CD4-positive, alpha-beta T cell treated with Interleukin-6 at 100 ng/mL for 8 hours (primary cell): ENCODE measurements at places on chromosomes 13 and 19.

DNA sequence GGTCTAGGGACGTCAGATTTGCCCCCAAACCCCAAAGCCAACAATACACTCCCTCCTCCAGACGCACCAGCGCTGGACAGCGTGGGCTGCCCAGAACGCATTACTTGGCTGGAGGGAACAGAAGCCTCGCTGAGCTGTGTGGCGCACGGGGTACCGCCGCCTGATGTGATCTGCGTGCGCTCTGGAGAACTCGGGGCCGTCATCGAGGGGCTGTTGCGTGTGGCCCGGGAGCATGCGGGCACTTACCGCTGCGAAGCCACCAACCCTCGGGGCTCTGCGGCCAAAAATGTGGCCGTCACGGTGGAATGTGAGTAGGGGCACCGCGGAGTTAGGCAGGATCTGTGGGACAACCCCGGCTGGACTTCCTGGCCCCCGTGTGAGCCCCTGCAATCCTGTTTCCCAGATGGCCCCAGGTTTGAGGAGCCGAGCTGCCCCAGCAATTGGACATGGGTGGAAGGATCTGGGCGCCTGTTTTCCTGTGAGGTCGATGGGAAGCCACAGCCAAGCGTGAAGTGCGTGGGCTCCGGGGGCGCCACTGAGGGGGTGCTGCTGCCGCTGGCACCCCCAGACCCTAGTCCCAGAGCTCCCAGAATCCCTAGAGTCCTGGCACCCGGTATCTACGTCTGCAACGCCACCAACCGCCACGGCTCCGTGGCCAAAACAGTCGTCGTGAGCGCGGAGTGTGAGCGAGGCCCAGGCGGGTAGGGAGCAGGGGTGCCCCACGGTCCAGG is 4.0 kb downstream of the ICAM5 start:
- no peak for DNase-seq

DNA sequence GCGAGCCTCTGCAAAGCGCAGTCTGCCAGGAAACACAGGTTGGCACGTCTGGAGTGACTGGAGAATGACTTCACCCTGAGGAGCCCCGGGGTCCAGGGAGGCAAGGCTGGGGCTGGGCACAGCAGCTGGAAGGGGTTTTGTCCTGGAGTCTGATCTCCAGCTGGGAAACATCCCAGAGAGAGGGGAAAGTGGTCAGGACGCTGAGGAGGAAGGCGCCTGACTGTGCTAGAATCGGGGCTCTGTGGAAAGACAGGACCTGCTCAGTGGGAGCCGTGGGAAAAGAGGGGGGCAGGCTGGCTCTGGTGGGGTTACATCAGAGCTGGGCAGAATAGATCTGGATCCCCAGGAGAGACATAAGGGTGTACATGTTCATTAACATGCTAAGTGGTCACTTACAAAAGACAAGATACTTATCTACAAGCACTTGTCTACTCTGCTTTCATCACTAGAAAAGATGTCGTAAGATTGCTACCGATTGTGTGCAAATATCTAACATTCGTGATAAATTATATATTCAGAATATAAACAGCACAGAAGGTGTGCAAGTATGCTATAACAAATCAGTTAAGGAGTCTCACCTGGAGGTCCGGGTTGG is 106.6 kb downstream of the COL4A1 start:
- DNase-seq = no peak

GRCh38 chr19:42420055-42420544 is 7.1 kb downstream of the LIPE start:
- DNase-seq = peak; percentile 80

DNA sequence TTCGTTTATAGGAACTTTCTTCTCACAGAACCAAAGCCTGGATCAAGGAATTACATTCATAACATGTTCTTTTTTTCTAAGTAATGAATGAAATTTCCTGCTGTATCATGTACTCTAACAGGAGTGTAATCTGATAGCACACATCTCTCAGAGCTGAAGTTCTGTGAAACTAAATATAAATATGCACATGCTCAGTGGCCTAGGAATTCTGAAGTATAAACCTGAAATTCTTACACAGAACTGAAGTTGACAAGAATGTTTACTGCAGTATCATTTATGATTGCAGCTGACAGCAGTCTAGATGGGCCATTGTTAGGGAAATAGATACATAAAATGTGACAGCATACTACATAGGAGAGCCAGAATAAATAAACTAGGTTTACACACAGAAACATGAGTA is 54.5 kb downstream of the USP12 start:
- DNase-seq = no peak

- no peak for DNase-seq
Observed at GRCh38 chr13:79626924-79627323, 146.0 kb downstream of the NDFIP2 start.

- DNase-seq = peak; percentile 91
Observed at GRCh38 chr13:40187324-40187795, 479.1 kb downstream of the FOXO1 start.

DNA sequence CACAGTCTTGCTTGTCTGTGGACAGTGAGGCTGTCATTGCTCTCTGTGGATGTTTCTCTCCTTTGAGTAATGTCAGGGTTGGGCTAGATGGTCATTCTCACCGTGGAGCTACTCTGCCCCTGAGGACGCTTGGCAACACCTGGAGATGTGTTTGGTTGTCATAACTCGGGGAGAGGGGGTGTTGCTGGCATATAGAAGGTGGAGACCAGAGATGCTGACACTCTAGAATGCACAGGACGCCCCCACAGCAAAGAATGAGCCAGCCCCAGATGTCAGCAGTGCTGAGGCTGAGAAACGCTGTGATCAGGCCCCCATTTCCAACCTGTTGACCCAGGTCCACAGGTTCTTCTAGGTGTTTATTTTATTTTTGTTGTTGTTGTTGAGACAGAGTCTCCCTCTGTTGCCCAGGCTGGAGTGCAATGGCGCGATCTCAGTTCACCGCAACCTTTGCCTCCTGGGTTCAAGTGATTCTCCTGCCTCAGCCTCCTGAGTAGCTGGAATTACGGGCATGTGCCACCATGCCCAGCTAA is 4.6 kb downstream of the CCDC124 start:
- no peak for DNase-seq

GRCh38 chr19:40740747-40741146 is 9.5 kb downstream of the ACTMAP start:
- no peak for DNase-seq

GRCh38 chr13:110240943-110241342 is 66.0 kb downstream of the COL4A1 start:
- DNase-seq = no peak

GRCh38 chr19:53374288-53374687 is 8.8 kb downstream of the ZNF525 start:
- DNase-seq = no peak

DNA sequence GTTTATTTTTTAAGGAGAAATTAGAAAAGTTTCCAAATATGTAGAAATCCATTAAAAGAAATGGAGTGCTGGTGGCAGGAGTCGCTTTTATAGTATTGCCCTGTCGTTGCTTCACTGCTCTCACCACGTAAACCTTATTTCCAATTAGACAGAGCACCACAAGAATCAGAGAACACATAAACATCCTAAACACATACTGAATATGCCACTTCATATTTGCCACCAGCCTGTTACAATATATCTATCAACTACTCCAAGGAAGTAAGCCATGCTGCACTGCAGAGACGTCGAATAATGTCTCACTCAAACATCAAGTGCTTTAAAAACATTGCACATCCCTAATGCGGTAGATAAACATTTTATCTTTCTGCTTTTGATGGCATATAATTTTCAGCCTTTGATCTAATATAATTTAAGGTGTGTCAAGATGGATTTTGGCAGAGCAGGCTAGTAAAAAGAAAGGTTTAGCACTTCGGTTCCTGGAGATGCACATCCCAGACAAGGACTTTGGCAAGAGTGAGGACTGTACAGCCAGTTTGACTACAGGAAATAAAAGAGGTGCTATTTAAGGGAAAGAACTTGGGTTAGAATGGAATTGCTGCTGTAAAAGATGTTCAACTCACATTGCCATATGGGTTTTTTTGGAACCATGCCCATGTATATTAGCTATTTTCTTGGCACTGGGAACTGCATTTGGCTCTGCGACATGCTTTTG is 932.3 kb downstream of the EFNB2 start:
- no peak for DNase-seq

DNA sequence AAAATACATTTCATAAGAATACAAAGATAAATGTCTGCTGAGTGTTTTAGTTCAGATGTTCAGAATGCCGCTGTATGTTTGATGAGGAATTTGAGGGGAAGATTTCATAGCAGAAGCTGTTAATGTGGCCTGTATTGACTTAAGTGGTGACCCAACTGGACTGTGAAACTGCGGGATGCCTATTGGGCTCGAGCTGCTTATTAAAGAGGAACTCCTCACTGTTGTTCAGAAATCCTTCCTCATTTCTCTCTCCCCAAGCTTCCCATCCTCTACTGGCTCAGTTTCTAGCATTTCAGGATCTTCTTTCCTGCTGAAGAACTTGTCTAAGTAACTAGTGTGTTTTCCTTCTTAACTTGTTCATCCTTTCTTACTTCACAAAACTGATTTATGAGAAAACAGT is 20.4 kb downstream of the DGKH start:
- no peak for DNase-seq

GRCh38 chr13:80036845-80037504 is 304.0 kb downstream of the SPRY2 start:
- no peak for DNase-seq

GRCh38 chr13:52868190-52868589 is 19.8 kb upstream of the PCDH8 start:
- DNase-seq = no peak

GRCh38 chr13:20498129-20498528 is 27.5 kb downstream of the CRYL1 start:
- no peak for DNase-seq

GRCh38 chr19:18662972-18663732 is 20.3 kb upstream of the CRTC1 start:
- DNase-seq = no peak

- DNase-seq = no peak
Observed at GRCh38 chr13:24747248-24748060, 16.5 kb upstream of the RNF17 start.

GRCh38 chr19:29040951-29041350 is 172.0 kb downstream of the UQCRFS1 start:
- no peak for DNase-seq

- no peak for DNase-seq
Observed at GRCh38 chr13:30051531-30052060, 201.2 kb upstream of the UBL3 start.

- peak; percentile 14 for DNase-seq
Observed at GRCh38 chr19:18284712-18285360, 3.4 kb upstream of the JUND start.

DNA sequence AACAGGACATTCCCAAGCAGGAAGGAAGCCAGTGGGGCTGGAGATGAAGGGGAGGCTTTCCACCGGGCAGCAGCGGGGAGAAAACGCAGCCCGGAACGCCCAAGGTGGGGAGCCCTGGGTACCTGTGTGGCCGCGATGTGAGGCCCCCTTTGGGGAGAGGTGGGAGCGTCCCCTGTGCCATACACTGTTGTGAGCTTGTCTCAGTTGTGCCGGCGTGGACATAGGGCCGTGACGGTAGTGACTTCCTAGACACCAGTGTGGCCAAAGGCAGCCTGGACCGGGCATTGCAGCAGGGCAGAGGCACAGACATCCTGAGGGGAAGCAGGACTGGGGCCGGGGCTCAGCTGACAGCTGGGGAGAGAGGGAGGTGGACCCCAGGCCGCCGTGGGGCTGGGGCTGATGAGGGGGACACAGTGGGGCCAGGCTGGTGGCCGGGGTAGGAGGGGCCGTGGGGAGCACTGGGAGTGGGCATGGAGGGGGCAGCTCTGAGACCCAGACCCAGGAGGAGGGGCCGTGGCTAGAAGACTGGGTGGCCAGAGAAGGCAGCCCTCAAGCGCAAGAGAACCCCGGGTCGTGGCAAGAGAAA is 38.5 kb upstream of the TFDP1 start:
- no peak for DNase-seq

DNA sequence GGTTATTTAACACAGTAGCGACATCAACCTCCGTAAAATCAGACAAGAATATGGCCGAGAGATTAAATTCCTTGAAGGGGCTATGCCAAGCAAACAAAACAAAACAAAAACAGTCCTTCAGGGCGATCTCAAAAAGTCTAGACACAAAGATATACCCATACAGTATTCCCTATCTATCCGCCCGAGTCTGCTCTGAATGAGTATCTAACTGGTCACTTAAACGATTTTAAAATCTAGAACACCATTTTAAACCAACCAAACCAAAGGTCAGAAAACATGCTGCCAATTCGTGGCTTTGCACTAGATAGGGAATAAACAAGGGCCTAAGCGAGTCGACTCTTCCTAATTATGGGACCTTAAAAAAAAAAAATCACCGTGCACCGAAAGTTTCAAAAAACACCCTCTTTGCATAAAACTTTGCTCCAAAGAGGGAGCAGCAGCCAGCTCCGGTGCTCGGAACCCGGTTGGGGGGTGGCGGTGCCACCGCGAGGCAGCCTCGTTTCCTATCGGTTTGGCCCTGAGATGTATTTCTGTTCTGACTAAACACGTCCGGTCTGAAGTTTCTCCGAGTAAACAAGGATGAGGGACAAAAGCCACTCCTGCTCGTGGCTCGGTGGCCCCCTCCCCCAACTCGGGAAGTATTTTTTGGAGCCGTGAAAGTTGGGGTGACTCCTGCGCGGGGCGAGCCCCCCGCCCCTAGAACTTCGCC is 1.8 kb downstream of the HMGB1 start:
- DNase-seq = peak; percentile 81

DNA sequence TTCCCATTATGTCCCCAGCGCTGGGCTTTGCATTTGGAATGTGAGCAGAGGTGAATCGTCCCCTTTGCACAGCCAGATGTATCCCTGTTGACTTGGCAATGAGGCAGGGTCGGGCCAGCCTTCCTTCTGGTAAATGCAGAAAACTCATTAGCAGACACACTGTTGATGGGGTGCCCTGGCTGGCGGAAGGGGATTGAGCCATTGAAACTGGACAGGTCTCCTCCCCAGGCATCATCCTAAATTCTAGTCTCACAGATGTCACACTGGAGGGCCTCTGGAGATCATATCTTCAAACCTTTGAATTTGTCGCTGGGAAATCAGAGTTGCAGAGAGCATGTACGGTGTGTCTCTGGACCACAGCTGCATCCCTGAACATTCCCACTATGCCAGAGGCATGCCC is 219.5 kb upstream of the TSHZ3 start:
- no peak for DNase-seq

GRCh38 chr19:19579533-19580361 is 38.7 kb downstream of the PBX4 start:
- DNase-seq = no peak

DNA sequence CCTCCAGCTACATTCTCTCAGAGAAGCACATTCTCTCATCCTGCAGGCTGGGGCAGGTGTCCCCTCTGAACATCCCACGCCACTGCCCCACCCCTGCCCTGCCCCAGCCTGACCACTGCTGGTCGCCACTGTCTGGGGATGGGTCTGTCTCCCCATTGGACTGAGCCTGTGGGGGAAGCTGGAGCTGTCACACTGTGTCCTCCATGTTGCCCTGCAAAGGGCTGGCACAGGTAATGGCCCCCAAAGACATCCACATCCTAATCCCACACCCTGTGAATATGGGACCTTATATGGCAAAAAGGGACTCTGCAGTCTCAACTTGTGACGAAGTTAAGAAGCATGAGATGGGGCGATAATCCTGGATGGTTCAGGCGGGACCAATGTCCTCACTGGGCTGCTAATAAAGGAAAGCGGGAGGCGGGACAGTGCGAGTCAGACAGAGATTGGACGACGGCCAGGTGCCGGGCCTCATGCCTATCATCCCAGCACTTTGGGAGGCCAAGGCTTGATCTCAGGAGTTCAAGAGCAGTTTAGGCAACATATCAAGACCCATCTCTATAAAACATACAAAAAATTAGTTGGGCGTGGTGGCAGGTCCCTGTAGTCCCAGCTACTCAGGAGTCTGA is 9.1 kb downstream of the AP2S1 start:
- DNase-seq = no peak
